ENCODE measurements at places on chromosomes 3 and 15.

DNA sequence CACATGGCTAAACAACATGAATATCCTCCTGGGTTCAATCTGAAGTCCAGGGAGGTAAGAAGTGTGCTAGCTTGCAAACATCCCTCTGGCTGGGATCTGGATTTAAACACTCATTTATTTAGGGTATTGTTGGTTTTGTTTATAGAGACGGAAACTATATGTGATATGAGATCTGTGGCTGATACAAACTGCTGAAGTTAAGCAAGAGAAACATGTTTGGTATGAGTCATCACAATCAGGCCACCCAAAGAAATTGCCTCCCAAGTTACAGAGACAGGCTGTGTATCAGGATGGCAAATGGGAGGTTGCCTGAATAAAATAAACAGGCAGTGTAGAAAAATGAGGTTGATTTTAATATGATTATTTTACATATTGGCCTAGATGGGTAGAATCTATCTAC is 562.1 kb downstream of the IGSF11 start:
- no peak for DNase-seq

DNA sequence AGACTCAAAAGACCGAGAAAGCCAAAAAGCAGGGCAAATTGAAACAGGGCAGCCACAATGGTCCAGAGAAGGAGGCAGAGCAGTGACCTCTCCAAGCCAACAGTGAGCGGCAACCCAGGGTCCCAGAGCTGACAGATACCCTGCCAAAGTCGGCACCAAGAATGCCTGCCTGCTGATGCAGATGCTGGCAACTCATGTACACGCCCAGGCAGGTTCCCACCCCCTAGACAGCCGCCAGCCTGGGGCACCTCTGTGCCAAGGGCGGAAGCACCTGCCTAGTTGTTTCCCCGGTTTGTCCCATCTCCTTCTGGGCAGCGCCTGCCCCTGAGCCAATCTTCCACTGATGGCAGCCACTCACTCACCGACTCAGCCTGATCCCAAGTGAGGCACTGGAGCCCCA is 22.1 kb downstream of the KLHL25 start:
- no peak for DNase-seq

GRCh38 chr3:65548848-65549625 is 489.7 kb downstream of the MAGI1 start:
- DNase-seq: no peak

- no peak for DNase-seq
Observed at GRCh38 chr3:129836381-129837064, 57.0 kb downstream of the TMCC1 start.

DNA sequence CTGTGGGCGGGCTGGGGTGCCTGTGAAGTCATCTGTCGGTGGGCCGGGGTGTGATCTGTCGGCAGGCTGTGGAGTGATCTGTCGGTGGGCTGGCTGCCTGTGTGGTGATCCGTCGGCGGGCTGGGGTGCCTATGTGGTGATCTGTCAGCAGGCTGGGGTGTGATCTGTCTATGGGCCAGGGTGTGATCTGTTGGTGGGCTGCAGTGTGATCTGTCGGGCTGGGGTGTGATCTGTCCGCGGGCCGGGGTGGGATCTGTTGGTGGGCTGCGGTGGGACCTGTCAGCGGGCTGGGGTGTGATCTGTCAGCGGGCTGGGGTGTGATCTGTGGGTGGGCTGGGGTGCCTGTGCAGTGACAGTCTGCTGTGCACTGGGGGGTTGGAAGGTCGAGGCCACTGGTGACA is 204.5 kb downstream of the XXYLT1 start:
- no peak for DNase-seq

DNA sequence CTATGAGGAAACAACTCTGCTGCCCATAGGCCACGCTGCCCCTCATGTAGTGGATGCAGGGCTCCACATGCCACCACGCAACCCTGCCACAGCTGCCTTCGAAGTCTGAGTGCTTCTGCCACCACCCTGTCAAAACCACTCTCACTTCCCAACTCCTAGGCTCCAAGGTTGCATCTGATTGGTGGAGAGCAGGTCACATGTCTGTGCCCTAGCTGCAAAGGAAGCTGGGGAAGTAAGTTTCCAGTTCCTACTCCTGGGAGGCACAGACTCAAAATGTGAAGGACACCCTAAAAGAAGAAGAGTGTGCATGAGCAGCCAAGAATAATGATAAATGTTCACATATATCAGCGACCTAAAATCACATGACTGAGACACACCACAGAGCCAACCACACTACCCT is 31.9 kb upstream of the TICRR start:
- DNase-seq: no peak

DNA sequence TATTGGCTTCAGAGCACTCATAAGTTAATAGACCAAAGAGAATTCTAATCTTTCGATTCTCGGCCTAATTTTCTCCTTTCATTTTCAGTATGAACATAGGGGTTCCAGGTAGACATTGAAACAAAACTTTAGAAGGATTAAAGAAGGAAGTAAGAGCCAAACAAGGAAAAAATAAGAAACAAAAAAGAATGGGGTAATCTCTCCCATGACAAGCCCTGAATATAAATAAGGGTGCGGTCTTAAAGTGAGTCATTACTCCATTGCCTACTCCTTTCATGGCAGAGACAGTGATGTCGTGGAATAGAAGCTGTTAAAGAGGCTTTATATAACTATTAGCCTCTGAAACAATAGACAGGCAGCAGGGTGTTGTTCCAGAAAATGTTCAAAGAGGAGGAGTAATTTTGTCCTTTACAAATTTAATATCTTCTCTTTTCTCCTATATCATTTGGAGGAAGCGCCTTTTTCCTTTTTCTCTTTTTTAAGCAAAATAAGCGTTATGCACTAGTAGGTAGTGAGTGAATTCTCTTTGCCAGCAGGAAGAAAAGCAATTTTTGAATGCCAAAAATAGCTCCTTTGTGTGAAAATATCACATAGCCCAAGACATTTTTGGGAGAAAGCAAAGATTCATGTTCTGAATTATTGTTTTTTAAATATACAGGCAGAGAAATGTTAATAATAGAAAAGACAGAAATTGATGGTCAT is 607.9 kb upstream of the KCNMB2 start:
- no peak for DNase-seq

GRCh38 chr3:26346497-26346896 is 276.1 kb upstream of the LRRC3B start:
- DNase-seq: no peak

GRCh38 chr3:141366285-141367037 is 1.8 kb upstream of the ZBTB38 start:
- no peak for DNase-seq

DNA sequence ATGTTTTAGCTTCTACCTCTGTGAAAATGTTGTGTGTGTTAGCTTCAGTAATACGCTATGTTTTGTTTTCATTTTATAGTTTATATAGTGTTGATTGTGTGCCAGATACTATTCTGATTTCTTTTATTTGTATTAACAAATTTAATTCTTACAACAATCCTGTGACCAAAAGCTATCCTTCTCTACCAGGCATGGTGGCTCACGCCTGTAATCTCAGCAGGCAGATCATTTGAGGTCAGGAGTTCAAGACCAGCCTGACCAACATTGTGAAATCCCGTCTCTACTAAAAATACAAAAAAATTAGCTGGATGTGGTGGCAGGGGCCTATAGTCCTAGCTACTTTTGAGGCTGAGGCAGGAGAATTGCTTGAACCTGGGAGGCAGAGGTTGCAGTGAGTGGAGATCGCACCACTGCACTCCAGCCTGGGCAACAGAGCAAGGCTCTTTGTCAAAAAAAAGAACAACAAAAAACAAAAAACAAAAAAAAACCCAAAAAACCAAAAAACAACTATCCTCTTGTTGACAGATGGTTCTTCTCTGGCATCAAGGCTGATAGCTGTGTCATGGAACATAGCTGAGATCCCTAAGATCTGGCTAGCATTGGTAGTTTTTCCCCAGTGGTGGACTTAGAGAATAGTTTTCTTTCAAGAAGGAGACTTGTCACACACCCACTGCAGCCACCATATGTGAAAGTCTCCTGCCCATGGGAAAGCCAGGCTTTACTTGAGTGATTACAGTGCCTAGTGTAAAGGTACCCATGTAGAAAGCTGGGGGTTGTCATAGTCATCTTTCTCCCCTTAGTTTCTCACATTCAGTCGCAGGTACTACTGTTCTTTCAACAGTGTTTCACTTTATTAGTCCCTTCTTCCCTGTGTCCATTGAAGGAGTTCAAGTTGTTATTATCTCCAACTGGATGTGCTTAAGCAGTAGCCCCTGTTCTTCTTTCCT is 116.5 kb downstream of the UBE2E2 start:
- no peak for DNase-seq

- no peak for DNase-seq
Observed at GRCh38 chr3:48208076-48208475, 15.2 kb upstream of the CAMP start.

DNA sequence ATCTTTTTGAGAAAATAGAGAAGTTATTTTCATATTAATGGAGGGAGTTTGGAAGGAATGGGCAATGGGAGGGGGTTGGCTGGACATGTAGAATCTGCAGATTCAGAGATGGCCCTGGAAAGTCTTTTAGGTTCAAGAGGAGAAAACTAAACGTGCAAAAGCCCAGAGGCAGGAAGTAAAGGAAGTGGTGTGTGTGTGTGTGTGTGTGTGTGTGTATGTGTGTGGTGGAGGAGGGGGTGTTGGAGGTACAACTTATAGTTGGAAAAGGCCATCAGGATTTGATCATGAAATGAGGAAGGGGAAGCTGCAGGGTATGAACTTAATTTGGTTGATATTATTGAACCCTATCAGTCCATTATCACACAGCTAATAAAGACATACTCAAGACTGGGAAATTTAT is 5.6 kb upstream of the LPP start:
- DNase-seq: no peak

DNA sequence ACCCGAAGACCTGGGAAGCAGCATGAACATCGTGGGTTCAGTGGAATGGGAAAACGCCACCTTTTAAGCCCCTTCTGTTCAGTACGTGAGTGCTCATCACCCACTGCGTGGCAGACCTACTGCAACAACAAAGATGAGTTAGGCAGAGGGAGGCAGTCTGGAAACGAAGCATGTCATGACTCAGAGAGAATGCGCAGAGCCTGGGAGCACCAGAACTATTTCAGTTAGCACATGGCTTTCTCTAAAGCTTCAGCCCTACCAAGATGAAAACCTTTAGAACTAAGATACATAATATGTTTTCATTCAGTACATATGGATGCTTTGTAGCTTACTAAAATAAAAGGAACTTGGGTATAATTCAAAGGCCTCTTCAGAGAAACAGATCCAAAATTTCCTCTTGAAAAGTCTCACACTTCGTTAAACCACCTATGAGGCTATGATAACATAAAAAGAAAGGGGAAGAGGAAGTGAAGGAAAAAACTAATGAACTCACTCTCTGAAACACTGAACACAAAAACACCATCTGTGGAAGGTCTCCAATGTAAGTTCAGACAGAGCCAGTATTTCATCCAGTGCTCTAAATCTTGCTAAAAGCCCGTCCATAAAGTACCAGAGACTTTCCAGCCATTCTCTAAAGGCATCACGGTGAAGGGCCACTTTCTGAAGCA is 140.1 kb downstream of the OCA2 start:
- no peak for DNase-seq

DNA sequence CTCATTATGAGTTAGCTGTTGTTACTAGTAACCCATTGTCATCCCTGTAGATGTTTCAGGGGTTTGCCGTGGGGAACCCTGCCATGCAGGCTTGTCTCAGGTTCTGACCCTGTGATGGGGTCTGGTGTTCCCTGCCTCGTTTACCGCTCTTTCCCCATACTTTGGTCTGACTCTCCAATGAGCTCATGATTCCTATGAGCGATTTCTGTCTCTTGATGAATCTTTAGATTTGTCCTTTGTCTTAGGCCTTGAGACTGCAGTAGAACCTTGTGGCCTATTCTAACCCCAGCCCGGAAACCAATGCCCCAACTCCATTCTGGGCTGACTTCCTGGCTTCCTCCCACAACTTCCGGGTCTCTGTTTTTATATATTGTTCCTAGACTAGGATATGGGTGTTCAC is 11.3 kb upstream of the IQGAP1 start:
- DNase-seq: no peak

- no peak for DNase-seq
Observed at GRCh38 chr3:109278546-109278945, 37.8 kb downstream of the DPPA2 start.

- DNase-seq: no peak
Observed at GRCh38 chr3:153855772-153856171, 265.4 kb upstream of the ARHGEF26 start.

GRCh38 chr15:81914734-81915256 is 131.0 kb downstream of the MEX3B start:
- no peak for DNase-seq

DNA sequence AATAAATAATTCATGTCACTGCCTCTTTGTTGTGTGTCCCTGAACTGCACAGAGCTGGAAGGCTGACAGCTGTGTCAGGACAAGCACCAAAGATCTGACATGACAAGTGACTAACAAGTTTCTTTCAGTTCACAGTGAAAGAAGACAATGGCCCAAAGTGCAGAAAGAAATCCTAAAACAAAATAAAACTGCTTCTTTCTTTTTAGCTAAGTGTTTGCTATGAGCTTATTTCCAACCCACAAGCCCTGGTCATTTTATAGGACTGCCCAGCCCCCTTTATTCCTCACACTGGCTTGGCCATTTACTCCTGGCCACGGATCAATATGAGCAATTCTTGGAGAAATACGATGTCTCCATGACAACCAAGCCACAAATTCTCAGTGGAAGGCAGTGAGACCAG is 238.5 kb downstream of the WDR72 start:
- DNase-seq: no peak

- DNase-seq: no peak
Observed at GRCh38 chr3:24225385-24225950, 269.2 kb downstream of the THRB start.

DNA sequence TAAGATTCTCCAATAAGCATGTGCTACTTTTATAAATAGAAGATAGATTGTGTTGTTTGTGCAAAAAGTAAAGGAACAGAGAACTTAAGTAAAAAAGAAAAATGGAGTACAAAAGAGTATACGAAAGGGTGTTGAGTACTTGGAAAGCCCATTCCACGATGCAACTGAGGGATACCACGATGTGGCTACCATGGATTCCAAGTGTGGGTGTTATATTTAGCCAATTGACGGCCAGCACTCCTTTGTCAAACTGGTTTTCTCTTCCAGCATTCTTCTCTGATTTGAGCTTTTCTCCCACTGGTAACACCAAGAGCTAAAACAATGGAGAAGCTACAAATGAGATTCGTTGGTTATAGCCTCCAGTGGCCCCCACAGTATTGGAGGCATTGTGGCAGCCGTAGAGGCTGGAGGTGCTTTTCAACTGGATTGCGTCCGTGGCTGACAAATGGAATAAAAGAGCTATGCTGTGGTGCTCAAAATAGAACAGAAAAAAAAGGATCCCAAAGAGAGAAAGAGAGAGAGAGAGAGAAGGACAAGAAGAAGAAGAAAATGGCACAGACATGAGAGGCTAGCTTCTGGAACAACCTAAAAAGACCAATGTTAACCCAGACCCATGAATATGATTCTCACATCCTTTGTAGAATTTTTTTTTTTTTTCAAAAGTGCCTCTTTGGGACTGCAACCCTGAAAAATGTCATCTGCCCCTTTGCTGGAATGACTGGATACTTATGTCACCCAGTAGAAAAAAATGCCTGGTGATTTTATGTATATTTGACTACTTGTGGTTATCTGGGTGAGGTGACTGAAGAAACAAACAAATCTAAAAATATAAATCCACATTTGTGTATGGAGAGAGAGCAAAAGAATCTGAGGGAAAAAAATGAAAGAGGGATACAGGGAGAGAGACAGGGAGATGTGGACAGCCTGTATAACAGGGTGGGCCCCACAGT is 345.1 kb downstream of the RORA start:
- DNase-seq: no peak

Data from stimulated activated CD8-positive, alpha-beta memory T cell treated with anti-CD3 and anti-CD28 coated beads, Interleukin-7, amount 100 ng/mL, for 24 hours (primary cell).